ENCODE measurements at places on chromosomes 13 and 19. TPM values are rescaled to one million over a fixed set of nuclear protein-coding genes. Genes with fewer than 3 reads are reported as not detected.
A peak's percentile ranks its signal among the peaks of the same experiment; 100 is the strongest.

DNA sequence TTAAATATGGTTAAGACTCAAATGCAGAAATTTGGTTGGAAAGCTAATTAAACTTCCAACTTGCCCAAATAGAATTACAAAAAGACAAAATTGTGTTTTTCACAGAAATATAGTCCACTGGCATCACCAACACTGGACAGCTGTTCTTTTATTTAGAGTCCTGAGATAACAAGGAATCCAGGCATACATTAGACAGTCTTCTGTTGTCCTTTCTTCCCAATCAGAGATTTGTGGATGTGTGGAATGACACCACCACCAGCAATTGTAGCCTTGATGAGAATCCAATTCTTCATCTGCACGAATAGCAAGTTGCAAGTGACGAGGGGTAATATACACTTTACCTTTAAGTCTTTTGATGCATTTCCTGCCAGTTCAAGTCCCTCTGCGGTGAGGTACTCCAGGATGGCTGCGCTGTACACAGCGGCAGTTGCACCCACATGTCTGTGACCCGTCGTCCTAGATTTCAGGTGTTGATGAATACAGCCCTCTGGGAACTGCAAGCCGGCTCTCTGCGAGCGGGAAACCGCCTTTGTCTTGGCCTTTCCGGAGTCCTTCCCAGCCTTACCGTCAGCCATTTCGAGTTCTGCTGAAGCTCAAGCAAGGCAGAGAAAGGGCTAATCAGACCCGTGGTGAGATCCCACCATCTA, 14.7 kb downstream of the UBAC2 start:
- DNase-seq, result no peak

DNA sequence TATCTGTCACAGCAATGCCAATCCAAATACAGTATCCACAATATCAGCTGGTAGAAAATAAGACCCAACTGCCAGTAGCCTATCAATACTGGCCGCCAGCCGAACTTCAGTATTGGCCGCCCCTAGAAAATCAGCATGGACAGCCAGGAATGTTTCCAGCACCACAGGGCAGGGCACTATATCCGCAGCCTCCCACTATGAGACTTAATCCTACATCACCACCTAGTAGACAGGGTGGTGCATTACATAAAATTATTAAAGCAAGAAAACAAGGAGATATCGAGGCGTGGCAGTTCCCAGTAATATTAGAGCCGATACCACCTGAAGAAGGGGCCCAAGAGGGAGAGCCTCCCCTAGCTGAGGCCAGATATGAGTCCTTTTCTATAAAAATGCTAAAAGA, 111.3 kb downstream of the ZNF486 start:
- DNase-seq, result peak; percentile 30

- DNase-seq, result no peak
Measured at GRCh38 chr13:47675871-47676270, 325.2 kb downstream of the SUCLA2 start.

ADPRHL1 gene
- 0.40 TPM for total RNA-seq

- peak; percentile 29 for DNase-seq
Measured at GRCh38 chr13:99796175-99796819, 175.3 kb downstream of the ZIC5 start.

DNA sequence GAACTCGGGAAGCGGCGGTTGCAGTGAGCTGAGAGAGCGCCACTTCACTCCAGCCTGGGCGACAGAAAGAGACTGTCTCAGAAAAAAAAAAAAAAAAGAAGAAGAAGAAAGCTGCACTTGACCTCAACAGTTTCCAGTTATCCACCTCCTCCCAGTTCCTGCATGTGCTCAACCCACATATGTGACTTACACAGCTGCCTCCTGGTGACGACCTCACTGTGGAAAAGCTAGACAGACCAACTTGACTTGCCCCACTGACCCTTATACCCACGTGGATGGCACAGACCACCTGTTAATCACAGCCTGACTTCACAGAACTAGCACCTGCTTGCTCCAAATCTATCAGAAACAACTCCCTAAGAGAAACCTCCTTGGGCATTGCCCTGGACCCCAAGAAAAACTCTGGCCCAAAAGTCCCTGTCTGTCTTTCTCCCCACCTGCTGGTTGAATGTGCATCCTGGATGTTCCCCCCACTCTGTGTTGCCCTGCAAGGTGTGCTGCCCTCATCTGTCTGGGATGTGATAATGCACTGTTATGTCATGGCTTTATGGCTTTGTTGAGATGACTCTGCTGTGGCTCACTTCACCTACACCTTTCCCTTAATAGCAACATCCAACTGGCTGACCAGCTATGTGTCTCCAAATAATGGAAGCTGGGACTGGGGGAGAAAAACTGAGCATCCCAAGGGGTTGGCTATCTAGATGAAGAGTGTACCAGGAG, 2.8 kb downstream of the ZNF20 start:
- peak; percentile 67 for DNase-seq
